ENCODE measurements at places on chromosomes 2 and 18.

DNA sequence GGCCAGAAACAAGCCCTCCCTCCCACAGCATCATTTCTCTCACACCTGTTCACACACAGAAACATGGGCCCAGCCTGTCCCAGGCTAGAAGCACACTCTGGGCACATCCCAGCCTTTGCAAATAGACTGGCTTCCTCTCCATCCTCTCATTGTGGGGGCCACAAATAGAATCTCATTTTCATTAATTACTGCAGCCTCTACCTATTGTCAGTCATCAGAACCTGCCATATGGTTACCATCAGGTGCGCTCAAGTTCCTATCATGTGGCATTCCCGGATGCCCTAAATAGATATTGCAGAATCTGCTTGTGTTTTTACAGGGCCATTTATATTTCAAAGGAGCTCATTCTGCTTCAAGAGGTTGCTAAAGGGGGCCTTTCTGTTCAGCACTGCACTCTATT is 460.7 kb downstream of the BCL11A start:
- DNase-seq = no peak

- DNase-seq = no peak
Measured at GRCh38 chr18:8848541-8848940, 143.2 kb downstream of the MTCL1 start.

GRCh38 chr18:62329691-62330454 is 4.8 kb downstream of the TNFRSF11A start:
- no peak for DNase-seq

DNA sequence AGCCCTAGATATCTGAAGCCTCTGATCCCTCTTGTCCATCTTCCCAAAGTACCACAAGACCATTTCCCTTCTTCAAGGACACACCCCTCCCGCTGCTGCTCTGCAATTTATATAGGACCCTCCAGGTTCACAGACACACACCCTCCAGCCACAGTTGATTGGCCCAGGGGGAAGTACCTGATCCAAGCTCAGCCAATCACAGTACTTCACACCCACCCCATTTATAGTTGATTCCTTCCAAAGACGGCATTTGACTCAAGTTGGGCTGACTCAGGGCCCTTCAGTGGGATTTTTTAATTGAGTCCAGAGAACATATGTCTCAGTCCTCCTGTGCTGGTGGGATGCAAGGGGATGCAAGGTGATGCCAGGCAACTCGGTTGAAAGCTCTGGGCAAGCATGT is 59.2 kb downstream of the GYPC start:
- no peak for DNase-seq

- DNase-seq = no peak
Measured at GRCh38 chr2:4336864-4337263, 633.5 kb downstream of the DCDC2C start.

GRCh38 chr18:58042826-58043490 is 1.1 kb upstream of the NEDD4L start:
- no peak for DNase-seq

DNA sequence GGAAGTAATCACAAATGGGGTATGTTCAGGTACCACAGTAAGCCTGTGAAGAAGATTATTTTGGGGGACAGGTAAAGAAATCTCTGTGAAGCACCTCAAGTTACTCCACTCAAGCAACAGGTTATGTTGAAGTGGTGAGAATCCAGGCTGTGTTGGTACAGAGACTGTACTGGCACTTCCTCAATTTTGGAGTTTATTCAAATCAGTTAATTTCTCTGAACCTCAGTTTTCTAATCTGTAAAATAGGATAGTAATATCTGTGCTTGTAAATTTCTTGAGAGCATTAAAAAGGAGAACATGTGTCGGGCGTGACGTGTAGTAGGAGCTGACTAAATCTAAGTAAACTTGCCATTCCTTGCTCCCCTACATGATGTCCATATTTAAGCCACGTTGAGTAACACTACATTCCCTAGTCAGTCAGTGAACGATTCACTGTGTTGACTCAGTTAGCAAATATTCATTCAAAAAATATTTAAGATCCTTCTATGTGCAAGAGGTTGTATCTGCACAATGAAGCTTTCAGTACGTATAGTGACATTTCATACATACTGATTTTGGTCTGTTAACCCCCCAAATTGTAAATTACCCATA is 504.2 kb downstream of the ZEB2 start:
- no peak for DNase-seq

DNA sequence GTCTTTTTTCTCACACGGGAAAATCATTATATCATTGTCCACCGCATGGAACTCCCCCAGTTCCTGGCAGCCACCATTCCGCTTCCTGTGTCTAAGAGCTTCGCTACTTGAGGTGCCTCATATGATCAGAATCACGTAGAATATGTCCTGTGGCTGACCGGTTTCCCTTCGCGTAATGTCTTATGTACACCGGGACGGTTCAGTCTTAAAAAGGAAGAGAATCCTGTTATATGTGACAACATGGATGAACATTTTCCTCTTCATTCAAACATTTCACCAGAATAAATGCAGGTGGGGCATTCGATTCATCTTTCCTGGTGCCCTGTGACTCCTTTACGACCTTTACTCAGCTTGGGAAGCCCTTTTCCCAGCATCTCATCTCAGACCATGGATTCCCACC is 131.7 kb upstream of the TWIST2 start:
- DNase-seq = no peak

DNA sequence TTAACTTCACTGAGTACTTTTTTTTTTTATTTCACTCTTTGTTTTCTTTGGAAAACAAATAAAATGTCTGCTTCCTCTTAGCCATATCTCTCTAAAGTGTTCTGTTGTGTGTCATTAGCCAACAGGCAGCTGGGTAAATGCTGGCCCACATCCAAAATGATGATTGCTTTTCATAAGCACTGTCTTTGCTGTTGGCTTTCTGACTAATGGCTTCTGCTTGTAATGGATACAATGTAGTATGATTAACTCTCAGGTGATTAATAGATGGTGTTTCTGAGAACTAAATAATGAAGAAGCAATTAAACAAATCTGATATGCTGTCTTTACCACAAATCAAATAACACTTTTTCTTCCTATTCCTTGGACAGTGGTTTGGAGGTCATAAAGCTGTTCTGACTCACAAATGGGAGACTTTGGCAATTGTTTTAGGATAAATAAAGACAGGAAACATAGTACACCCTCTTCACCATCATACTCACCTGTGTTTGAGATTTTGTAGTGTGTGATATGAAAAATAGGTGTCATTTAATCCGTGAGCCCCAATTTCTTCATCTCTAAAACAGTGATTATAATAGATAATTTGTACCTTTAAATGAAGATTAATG is 888.4 kb downstream of the TSN start:
- no peak for DNase-seq

DNA sequence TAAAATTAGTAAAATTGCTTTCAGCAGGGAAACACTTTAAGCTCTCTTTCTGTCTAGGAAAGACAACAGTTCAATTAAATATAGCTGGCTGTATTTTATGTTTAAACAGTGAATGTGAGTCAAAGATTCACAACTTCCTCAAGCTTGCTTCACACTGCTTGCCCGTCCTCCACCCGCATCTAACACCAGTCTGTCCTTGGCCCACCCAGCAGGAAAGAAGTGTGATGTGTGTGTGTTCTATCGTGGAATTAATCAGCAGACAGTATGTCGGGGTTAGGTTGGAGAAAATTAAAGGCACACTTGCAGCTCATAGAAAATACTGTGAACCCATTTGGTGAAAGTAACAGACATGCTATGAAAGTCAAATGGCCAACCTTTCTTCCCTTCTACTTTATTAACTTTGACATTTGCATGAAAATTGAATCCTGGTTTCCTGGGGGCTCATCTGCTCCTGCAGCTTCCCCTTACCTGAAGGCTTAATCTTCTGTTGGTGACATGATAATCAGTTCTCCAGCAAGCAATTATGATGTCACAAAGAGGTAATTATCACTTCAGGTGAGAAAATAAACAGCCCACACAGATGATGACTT is 182.0 kb downstream of the UXS1 start:
- DNase-seq = no peak

GRCh38 chr2:100972452-100972851 is 29.6 kb upstream of the RPL31 start:
- no peak for DNase-seq

DNA sequence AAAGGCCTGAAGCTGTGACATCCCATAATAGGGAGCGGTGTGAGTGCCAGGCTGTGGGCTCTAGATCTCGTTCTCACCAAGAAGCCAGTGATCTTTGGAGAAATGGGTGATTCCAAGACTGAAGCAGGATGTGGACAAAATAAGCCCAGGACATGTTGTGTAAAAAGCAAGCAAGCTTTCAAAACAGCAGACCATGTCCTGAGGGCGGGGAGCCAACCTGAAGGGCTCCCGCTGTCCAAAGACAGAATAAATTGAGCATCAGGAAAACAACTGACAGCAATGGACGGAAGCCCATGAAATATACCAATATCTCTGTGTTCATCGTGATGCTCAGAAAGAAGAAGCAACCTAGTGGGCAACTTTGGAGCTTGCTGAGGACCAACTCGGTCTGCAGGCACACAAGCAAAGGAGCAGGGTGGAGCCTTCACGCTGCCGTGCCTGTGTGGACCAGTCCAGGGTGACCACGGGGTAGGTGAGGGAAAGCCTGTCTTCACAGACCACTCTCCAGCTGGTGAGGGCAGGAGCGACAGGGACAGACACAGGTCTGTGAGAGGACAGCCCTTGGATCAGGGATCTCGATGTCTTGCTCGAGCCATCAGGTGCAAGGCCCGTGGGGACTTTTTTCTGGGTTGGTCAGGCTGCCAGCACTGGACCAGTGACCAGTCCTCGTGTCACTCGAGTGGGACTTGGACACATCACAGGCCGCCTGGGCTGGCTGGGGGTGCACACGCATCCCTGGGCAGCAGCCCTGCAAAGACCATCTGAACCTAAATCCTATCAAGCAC is 21.5 kb downstream of the MTERF4 start:
- no peak for DNase-seq

- no peak for DNase-seq
Measured at GRCh38 chr2:206463685-206464084, 20.4 kb downstream of the ADAM23 start.

DNA sequence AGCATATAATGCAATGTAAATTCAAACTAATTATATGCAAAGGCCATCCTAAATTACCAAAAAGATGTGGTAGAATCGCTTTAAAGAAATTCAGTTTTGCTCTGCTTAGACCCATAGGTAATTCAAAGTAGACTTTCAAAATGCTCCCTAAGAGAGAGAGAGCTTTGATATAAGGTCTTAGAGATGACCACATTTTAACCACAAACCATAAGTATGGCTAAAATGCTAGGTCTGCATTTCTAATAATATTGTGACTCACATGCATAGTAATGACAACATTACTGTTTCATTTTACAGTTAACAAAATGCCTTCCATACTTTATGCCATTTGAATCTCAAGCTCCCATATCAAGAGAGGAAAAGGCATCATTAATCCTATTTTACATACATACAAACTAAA is 144.5 kb downstream of the RAD51AP2 start:
- no peak for DNase-seq

DNA sequence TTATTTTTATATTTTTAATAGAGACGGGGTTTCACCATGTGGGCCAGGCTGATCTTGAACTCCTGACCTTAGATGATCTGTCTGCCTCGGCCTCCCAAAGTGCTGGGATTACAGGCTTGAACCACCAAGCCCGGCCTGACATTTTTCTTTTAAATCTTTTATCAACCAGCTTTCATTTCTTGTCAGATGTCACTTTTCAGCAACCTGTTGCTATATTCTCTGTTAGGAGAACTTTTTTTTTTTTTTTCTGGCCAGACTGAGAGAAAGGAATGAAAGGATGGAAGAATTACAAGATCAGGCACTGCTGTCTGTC is 146.3 kb downstream of the TGIF1 start:
- no peak for DNase-seq

DNA sequence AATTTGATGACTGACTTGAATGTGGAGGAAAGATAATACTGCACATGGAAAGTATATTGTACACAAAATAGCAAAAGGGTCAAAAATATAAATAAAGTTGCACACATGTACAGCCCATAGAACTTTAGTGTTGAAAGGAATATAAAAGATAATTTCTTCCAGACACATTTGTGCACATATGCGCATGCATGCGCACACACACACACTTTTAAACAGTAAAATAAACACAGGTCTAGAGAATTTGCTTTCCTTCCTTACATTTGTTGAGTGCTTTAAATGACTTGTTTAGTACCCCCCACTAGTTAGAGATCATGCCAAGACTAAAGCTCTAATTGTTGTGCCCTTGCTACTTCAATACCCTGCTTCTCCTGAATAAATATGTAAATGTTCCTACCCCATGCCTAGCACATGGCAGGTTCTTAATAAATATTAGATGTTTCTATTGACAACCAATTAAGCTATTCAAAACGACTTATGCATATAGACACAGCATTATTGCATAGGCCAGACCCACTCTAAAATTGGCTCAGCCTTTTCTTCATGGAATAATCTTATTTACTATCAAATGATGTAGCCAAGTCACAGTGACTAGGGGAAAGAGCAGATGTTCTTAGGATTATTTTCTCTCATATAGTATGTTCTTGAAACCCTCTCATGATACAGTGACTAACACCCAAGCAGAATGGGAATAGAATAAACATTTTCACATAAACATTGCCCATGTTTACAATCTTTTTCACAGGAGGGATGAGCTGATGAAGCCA is 165.5 kb upstream of the ACVR2A start:
- DNase-seq = no peak

GRCh38 chr2:164014068-164014731 is 278.4 kb upstream of the FIGN start:
- DNase-seq = peak; percentile 23

DNA sequence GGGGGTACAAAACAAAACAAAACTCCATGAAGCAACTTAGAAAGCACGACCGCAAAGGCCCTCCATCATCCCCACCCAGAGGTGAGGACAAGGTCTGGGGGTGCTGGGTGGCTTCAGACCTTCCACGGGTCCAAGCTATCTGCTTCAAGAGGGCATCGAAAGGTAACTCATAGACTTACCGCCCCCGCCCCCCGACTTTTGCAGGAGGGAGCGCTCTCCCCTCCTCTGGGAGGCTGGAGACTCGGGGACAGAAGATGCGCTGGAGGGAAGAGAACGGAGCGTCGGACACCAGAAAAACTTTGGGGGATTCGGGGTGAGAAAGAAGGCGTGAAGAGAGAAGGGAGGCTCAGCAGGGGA is 300 bp upstream of the STON1 start:
- no peak for DNase-seq

- DNase-seq = no peak
Measured at GRCh38 chr2:144137705-144138428, 382.1 kb downstream of the ZEB2 start.

GRCh38 chr18:79543861-79544385 is 135.7 kb upstream of the CTDP1 start:
- peak; percentile 20 for DNase-seq
